ENCODE measurements at places on chromosomes 12 and 14.

- peak; percentile 15 for DNase-seq
These were observed 4.6 kb upstream of the SEC23A start for GRCh38 chr14:39107591-39107996.

DNA sequence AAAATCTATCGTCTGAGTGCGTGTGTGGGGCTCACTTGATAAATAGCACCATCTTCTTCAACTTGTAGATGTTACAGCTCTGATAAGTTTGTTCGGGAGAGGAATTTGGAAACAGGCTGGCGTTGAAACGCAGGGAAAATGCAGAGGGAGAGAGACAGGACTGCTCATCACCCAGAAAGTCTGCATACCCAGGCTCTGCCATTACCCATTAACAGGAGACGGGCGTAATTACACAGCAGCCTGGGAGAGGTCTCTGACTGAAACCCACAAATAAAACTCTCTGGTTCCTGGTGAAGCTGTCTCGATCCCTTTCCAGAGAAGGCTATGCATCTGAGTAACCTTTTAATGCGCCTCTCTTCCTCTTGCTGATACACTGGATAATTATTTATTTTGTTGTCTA lies 547.3 kb downstream of the BCL11B start:
- DNase-seq, result no peak

- no peak for DNase-seq
These were observed 88.3 kb upstream of the PLEKHG7 start for GRCh38 chr12:92614502-92614901.

GRCh38 chr14:61459229-61459628 lies 137.8 kb downstream of the PRKCH start:
- DNase-seq, result no peak

DNA sequence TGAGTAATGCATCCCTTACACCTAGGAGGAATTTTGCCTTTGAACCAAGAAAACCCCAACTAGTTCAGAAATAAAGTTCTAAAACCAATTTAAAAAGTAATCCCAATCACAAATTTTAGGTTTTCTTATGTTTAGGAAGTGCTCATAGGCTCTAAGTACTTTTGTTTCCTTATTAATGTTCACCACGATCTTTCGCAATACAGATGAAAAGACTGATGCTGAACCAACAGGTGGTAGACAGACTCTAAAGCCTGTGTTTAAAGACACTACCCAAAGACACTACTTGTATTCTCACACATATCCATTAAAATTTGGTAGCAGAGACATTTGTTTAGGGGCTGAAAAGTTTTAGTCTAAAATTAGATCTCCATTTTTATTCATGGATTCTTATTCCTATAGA lies 10.6 kb upstream of the PHLDA1 start:
- DNase-seq, result no peak

DNA sequence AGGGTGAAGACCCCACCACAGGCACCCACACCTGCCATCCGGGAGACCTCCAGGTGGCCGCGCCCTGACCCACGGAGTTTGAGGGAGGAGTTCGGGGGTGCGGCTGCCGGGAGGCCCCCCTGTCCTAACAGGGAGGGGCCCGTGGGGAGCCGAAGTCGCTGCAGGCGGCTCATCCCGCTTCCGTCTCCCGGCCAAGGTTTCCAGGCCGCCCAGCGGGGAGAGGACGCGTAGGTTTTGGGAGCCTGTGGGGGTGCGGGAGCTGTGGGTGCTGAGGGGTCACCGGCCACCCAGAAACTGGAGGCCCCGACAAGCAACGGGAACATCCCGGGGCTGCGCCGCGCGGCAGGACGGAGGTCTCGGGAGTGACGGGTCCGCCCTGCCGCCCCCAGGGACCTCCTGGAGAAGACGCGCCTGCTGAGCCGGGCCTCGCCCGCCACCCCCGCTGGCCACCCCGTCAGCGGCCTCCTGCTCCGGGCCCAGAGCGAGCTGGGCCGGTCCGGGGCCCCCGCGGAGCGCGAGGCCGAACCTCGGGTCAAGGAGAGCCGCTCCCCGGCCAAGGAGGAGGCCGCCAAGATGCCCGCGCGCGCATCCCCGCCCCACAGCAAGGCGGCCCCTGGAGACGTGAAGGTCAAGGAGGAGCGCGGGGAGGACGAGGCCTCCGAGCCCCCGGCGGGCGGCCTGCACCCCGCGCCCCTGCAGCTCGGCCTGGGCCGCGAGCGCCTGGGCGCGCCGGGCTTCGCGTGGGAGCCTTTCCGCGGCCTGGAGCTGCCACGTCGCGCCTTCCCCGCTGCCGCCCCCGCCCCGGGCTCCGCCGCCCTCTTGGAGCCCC lies 27.6 kb downstream of the LRCOL1 start:
- no peak for DNase-seq

DNA sequence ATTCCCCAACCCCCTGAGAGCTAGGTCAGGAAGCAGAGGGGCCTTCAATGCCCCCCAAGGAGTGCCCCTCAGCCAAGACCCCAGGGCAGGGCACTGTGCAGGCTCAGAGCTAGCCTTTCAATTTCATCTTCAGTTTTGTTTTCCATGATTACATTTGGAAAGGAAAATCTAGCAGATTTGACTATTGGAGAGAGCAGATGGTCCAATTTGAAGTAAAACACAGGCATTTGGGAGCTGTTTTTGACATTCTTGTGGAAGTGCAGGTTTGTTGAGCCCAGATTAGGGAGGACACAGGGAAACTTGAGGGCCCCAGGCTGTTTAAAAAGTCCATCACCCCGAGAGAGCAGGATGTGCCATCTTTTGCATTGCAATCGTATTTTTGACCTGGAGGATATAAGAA lies 58.6 kb upstream of the GPATCH2L start:
- DNase-seq, result no peak

DNA sequence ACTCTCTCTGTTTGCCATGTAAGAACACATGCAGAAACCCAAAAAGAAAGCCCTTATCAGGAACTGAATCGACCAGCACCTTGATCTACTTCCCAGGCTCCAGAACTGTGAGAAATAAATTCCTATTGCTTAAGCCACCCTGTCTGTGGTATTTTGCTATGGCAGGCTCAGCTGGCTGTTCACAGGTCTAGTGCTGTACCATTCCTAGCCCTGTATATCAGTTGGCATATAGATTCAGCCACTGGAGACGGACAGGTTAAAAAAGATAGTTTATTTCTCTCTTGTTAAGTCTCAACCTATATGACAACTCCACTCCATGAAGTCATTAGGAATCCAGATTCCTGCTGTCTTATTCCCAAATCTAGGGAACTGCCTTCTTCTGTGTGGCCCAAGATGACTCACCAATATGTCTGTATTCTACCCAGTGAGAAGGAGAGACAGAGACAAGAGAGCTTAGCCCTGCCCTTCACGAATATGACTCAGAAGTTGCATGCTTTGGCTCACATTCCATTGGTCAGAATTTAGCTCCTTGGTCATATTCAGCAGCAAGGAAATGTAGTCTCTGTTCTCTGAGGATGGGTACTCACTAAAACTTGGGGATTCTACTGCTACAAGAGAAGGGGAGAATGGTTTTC lies 57.0 kb downstream of the PLEKHG7 start:
- peak; percentile 77 for DNase-seq

DNA sequence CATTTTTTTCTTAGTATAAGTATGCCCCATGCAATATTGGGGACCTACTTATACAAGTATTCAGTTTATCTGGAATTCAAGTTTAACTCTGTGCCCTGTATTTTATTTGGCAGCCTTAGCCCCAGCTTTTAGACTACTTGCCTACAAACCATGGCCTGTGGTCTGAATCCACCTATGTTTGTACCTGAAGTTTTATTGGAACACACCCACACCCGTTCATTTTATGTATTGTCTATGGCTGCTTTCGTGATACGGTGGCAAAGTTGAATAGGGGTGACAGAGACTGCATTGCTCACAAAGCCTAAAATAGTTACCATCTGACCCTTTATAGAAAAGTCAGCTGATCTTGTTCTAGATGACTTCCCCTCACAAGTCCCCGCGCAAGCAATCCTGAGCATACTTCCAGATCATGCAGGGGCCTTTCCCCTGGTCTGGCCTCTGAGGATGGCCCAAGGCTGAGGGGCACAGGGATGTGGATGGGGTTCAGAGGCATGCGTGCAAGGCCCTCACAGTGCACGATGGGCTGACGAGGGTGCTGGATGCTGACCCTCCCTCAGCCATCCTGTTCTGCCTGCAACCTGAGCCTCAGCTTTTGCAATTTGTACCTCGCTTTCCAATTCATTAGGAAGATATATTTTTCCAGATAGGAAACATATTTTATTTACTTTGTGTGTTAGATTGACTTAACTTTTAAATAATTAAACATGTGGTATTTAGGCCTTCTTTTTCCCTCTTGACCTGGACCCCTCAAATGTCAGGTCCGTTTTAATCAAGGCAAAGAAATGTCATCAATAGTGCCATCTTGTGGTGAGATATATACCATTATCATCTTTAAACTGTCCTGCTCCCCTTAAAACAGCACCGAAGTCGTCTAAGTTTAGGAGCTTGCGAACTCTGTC lies 527.3 kb upstream of the CCDC196 start:
- no peak for DNase-seq

- DNase-seq, result no peak
These were observed 198.2 kb upstream of the PLEKHG7 start for GRCh38 chr12:92504594-92504981.

- DNase-seq, result peak; percentile 4
These were observed 426.5 kb upstream of the OR4E1 start for GRCh38 chr14:22099942-22100763.

- DNase-seq, result no peak
These were observed 7.3 kb downstream of the PLD4 start for GRCh38 chr14:104931771-104932675.

GRCh38 chr12:52168019-52168717 lies 23.6 kb downstream of the KRT80 start:
- no peak for DNase-seq

DNA sequence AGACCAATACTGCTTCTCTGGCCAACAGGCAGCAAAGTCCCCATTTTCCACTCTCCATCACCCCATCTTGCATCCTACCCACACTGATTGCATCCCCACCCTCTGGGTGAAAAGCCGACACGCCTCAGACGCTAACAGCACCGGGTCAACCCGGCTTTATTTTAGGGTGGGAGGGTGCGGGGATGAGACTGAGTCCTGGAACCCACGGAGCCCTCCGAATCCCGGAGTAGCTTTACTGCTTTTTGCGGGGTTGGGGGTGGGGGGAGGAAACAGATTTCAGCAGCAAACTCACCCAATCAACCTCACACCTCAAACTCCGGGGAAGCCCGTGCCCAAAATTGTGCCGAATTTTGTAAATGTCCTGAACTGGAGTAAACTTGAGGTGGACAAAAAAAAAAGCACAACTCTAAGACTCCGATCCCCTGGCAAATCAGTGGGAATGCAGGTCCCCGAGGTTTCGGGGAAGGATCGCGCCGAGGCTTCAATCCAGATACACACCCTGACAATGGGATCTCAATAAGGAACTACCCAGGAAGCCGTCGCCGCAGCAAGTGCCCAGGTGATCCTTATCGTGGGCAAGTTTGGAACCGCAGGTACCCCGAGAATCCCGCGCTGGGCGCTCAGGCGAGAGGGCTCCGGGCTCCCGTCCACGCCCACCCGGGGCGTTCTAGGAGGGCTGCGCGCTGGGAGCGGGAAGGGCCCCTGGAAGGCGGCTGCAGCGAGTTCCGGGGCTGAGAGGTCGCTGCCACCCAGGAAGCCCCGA lies 1.1 kb downstream of the GCH1 start:
- DNase-seq, result no peak

DNA sequence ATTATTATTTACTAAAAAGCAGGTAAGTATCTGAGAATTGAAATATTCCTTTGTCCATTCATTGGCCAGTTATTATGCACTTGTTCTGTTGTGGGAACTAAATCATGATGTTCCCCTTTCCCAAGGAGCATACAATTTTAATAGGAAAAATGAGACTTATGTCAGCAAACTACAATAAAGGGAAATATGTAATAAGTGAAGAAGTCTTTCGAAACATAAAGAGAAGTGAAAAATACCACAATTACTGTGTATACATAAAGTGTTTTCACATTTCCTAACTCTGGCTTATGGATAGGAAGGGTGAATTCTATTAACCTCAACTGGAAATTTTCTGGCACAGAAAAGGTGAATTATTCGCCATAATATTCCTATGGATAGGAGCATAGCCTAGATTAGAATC lies 78.4 kb upstream of the DNM1L start:
- DNase-seq, result no peak

DNA sequence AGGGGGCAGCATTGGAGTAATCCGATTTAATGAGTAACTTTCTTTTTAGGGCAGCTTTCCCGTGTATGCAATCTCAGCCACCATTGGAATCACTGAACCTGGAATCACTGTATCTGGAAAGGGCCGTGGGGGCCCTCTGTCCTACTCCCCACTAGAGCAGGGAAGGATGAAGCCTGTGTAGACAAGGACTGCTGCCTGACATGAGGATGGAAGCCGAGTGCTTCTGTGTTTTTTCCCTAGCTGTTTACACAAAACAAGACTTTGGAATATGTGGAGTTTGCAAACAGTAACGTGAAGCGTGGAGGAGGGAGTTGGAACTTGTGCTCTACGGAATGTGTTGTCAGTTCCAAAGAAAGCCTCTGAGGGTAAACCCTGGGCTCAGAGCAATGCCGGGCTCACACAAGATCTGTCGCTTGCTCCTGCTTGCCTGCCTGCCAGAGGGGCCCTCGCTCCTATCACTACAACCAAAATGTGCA lies 32.4 kb upstream of the HDAC7 start:
- DNase-seq, result no peak

DNA sequence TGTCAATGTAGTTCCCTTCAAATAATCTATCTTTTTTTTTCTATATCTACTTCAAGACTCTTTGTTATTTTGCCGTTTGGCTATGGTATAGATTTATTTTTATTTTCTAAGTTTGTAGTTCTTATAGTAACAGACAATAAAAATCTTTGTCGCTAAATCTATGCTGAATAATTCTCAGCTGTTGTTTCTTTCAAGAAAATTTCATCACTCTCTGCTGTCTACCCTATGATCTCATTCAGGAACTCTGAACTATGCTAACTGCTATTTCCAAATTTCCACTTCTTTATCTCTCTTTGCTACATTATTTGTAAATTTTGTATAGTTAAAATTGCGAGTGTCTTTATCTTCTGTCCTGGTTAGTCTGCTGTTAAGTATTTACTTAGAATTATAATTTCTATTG lies 353.6 kb downstream of the LRFN5 start:
- DNase-seq, result peak; percentile 0

GRCh38 chr12:65876161-65876560 lies 51.9 kb downstream of the HMGA2 start:
- DNase-seq, result no peak

DNA sequence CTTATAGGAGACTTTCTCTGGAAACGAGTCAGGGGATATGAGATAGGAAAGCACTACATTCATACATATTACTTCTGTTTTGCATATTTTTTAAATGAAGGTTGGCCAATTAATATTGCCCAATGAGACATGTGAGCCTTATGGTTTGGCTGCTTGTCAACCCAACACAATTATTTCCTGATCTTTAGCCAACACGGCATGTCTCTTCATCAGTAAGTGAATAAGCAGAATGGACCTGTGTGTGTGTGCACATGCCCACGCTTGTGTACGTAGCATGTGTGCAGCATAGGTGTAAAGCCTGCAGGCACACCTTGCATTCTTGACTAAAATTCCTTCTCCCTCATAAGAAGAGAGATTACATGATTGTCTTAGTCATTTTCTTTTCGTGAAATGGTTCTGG lies 88.3 kb downstream of the STON2 start:
- no peak for DNase-seq

GRCh38 chr14:91108941-91109611 lies 4.8 kb upstream of the DGLUCY start:
- DNase-seq, result no peak

- no peak for DNase-seq
These were observed 168.9 kb downstream of the ESR2 start for GRCh38 chr14:64125270-64125669.

Measured in fibroblast of skin of left quadriceps (primary cell).